Bronchial epithelial cell (primary cell): ENCODE measurements at places on chromosomes 2 and 18.

GRCh38 chr2:186595219-186595618 lies 5.4 kb downstream of the ITGAV start:
- no peak for DNase-seq

DNA sequence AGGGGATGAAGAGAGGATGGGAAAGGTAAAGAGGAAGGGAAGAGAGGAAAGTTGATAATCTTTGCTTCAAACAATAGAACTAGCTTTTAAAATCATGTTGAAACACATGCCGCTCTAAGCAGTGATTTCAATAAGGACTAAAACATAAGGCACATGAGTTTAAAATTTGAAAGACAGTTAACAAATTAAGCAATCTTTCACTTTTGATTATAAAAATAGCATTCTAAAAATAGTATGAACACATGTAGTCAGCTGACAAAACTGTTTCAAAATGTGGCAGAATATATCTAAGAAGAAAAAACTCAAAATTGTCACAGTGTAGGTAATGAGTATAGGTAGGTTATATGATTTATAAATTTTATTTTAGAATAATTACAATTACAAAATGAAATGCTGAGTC lies 25.3 kb downstream of the PSME4 start:
- no peak for DNase-seq

DNA sequence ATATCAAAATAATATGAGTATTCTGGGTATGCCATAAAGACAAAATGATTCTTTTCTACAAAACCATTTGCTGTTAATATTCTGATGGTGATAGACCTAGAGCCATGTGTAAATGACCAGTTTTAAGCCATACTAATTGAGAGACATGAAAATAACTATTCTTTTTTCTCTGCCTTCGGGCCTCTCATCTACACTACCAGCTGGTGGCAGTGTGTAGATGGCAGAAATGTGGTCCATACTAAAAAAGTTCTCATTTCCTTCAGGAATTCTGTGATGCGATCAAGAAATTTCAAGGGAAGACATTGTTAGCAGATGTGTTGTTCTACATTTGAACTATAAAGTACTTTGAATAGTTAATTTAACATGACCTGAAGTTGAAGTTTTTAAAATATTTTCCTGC lies 485.2 kb downstream of the TRIB2 start:
- peak; percentile 9 for DNase-seq

GRCh38 chr2:18708203-18708715 lies 118.9 kb upstream of the NT5C1B start:
- DNase-seq, result no peak

- DNase-seq, result no peak
Measured at GRCh38 chr2:12170121-12170520, 423.7 kb downstream of the LPIN1 start.

- DNase-seq, result peak; percentile 100
Measured at GRCh38 chr2:149994057-149994728, 406.6 kb upstream of the MMADHC start.

- DNase-seq, result peak; percentile 42
Measured at GRCh38 chr18:811892-812375, at the start of gene YES1. Gene YES1, minus strand, starts transcription at chr18:812242. Its CDS starts 55,415 bp downstream, at chr18:756827.

GRCh38 chr2:222613715-222614331 lies 42.1 kb downstream of the FARSB start:
- peak; percentile 56 for DNase-seq
